ENCODE measurements at places on chromosomes 7 and 10.
A peak's percentile ranks its signal among the peaks of the same experiment; 100 is the strongest.

DNA sequence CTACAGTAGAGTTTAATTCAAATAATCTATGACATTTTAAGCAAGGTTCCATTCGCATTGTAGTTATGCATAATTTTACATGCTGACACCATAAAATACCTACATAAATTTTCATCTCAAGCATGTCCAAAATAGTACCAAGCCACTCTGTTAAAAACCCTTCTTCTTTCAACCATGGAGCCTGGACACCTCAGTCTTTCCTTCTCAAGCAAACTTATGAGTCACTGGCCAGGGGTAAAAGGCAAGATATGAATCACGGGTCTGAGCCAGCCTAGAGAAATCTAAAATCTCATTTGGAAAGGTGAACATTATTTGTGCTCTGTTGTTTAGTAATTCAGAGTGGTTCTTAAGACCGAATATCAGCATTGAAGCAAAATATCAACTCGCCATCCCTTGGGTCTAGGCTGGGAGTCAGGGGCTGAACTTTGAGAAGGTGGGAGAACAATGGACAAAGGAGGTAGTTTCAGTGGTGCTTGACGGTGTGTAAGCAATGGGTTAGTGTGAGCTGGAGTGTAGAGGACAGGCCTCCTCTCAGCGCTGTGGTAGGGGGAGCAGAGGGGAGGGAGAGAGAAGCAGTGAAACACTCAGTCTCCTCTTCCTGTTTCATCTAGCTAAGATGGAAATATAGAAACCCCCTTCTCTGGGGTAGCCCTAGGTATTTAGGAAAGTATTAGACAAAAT lies 19.1 kb upstream of the GPAM start:
- no peak for DNase-seq

DNA sequence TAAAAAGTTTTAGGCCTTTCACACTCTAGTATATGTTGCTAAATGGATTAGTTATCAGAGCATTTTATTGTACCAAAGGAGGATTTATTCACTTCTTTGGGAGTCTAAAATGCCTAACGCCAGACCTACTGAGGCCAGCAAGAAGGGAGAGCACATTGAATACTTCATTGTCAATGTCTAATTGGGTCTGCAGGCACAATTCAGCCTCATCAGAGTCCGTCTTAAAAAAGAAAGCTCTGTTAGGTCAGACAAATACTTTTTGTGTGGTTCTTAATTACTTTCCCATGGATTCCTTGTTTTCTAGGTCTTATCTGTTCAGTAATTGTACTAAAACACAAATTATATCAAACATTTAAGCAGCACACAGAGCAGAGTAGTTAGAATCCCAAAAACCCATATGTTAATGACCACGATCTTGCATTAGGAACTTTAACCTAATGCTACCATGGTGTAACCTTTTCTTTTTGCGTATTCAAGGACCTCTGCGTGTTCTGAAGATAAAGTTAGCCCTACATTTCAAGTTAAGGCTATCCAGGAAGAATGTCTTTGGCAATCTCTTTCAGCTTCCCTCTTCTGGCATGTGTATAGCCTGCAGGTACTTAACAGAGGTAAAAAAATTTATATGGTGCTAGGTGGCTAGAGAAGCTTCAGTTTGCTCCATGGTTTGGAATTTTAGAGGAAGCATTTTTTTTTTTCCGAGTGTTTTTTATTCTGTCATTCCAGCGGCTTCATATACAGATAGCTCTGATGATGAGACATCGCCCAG lies 45.7 kb upstream of the STRIP2 start:
- DNase-seq, result no peak

DNA sequence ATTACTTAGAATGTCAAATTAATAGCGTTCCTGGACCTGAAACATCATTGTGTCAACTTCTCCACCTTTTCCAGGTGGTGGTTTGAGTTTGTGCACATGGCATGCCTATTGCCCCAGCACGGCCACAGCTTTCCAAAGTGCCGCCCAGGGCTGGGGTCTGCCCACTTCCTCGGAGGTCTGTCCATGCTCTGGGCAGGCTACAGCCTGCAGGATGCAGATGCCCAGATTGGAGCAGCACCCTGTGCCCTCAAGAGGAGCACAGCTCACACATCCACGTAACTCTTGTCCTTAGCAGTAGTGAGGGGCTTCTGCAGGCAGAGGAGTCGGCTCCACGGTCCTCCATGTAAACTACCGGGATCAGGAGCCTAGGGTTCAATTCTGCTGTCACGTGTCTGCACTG lies 238.6 kb downstream of the EBF3 start:
- no peak for DNase-seq

DNA sequence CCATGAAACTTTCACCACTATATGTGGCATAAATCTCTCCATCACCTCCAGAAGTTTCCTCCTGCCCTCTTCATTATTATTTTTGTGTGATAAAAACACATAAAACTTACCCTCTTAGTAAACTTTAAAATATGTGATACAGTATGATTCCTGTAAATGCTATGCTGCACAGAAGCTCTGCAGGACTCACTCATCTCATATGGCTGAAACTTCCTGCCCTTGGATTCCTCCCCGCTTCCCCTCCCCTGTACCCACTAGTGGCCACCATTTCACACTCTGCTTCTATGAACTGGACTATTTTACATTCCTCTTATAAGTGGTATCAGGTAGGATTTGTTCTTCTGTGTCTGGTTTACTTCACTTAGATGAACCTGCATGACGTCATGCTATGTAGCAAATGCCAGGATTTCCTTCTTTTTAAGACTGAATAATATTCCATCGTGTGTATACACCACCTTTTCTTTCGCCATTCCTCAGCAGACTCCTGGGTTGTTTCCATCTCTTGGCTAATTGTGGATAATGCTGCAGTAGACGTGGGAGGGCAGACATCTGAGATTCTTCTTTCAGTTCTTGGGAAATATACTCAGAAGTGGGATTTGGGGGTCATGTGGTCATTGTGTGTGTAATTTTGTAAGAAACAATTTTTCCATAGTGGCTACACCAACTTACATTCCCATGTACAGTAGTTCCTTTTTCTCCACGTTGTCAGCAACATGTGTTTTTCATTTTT lies 335.2 kb downstream of the SDK1 start:
- DNase-seq, result no peak

- peak; percentile 77 for DNase-seq
Observed at GRCh38 chr7:23546897-23547572, 15.3 kb upstream of the TRA2A start.

DNA sequence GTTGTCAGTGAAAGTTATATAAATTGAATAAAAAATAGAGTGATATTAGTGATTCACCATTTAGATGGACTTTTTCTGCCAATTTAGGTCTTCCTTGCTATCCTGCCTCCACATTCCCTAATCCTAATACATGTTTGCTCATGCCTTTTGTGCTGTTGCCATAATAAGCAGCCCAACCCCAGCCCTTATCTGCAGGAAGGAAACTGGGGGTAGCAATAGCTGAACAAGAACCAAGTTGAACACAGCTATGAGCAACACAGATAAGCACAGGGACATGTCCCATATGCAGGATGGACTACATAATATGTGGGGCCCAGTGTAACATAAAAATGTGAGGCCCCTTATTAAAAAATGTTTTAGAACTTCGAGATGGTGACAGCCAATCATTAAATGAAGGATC lies 91.2 kb upstream of the AHR start:
- no peak for DNase-seq
